Heart left ventricle (tissue), 16 donors: ENCODE measurements at places on chromosomes 13 and 19. TPM values are rescaled to one million over a fixed set of nuclear protein-coding genes. Genes with fewer than 3 reads are reported as not detected.

Gene CYP4F3
- total RNA-seq = 0.31 TPM

Gene CACNA1A
- 0.77 TPM for total RNA-seq

Gene PSG11
- total RNA-seq = not detected

Gene UPK1A
- total RNA-seq = not detected

Gene CABP5
- not detected for total RNA-seq

Gene ZNF772
- 24.1 TPM for total RNA-seq

Gene LGALS14
- not detected for total RNA-seq

Gene ZNF556
- 0.20 TPM for total RNA-seq
